LoVo (cell line): ENCODE measurements at places on chromosomes 13 and 19.
A peak's percentile ranks its signal among the peaks of the same experiment; 100 is the strongest.

DNA sequence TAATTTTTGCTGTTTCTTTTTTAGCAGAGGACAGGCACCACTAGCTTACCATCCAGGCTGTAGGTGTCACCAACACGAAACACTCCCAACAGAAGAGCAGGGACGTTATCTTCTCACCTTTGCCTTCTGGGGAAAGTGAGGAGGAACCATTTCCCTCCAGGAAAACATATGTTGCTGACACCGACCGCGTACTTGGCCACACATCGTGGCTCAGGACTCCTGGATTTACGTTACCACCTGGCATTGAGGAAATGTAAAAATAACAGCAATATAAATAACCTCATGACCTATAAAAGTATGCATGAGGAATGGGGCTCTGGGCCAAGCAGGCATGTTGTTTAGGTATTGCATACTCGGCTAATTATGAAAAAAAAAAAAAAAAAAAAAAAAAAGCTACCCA, 525.1 kb downstream of the MYO16 start:
- no peak for DNase-seq

GRCh38 chr13:21757763-21758162, 86.9 kb downstream of the FGF9 start:
- no peak for DNase-seq

GRCh38 chr13:82878536-82878935, 1003.7 kb downstream of the SLITRK1 start:
- no peak for DNase-seq

DNA sequence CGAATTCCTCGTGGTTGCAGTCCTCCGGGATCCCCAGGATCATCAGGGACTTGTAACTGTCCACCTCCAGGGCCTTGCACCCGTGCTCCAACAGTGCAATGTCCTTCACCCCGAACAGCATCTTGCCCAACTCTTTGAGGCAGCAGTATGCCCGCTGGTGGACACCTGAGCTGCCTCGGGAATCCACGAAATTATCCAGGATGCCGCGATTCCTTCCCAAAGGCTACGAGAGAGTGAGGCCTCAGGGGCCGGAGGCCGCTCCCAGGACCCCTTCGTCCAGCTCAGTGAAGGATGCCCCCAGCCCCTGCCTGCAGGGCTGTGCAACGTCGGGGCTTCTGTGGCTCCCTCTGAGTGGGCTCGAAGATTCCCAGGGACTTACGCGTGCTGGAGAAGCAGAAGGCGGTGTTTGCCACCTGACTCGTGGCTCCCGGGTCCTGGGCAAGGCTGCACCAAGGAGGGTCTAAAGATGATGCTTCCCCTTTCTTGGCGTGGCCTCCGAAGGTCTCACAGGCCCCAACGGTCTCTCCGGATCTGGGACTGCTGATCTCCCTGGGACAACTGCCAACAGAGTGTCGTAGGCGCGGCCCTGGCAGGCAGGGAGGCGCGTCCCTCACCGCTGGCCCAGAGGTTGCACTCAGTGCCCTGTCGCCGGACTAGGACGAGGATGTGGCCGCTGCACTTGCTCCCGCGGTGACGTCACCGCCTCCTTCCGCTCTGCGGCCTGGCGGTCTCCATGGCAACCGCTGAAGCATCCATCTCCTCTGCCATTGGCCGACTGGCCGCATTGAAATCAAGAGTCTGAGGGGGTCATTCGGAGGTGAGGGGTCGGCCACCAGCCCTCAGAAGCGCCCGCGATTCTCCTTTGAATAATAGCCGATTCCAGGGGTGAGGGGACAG, at the start of gene PNMA8C:
Gene PNMA8C (minus strand): TSS at position 698 of the 897 bp plus-strand sequence. CDS start 577 bp downstream, at position 121.
- peak; percentile 13 for DNase-seq

DNA sequence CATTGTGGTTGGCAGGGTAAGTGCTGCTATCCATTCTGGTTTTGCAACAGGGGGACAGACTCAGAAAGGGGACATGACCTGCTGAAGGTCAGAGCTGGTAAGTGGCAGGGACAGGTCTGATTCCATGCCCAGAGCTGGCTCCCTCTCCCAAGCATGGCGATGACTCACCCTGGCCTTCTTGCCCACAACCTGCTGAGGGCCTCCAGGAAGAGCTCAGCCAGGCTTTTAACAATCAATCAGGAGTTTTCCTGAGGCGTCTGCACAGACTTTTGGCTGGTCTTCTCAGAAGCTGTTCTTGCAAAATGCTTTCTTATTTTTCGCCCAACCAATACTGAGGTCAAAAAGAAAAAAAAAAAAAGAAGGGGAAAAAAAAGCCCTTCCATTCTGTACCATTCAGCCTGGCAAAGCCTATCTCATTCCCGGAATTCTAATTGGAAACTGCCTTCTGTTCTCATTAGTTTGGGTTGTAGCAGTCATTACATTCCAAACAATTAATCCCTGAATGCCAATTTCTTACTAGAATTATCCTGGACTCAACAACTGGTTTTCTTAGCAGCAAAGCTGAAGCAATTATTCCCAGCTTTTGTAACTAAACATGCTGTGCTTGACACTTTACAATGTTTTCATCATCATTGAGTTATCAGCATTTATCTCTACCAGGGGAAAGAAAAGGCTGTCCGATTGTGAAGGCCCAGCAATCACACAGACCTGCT, 17.7 kb downstream of the SIAH3 start:
- peak; percentile 23 for DNase-seq

DNA sequence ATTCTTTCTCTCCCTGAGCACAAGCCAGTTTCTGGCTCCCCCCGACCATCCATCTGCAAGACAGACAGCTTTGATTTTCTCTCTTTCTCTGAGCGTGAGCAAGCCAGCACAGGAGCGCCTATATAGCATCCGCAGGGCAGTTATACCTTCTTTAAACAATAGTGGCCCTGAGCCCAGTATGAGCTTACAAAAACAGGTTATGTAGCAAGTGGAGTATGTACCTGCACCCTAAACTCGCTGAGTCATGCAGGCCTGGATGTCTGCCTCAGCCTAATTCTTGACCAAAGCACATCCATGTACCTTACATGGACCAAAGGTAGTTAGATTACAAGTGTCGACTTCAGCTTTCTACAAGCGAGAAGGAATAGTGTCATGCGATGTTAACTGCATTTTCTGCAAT, 61.7 kb downstream of the RAP2A start:
- DNase-seq: no peak

GRCh38 chr19:2650515-2650914, 52.0 kb downstream of the GNG7 start:
- no peak for DNase-seq

DNA sequence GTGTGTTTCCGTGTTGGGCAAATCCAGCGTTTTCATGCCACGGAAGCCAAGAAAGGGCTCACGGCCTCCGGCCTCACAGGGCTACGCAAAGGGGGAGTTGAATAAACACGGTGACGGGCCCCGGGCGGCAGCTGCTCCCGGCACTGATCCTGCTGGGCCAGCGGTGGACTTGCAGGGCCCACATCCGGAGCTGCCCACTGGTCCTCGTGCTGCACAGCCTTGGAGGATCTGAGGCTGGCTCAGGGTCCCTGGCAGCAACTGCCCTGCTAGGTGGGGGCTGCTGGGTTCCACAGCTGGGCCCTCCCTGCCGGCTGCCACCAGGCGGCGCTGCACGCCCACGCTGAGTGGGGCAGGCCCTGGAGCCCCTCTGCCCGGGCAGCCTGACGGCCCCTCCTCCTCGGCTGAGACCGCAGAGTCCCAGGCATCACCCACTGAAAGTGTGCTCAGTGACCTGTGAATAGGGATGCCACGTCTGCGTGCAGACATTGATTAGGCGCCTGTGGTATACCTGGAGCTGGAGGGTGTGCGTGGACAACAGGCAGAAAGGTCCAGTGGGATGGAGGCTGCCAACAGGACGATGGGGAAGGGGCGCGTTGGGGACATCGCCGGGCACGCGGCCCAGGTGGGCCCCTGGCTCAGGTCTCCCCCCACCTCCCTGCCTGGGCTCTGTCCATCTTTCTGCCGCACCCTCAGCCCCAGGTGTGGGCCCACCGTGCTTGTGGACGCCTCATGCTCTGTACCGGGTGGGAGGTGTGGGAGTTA, 5.3 kb upstream of the HCN2 start:
- DNase-seq: no peak

- DNase-seq: no peak
Measured at GRCh38 chr13:41500511-41500910, 43.2 kb downstream of the RGCC start.

DNA sequence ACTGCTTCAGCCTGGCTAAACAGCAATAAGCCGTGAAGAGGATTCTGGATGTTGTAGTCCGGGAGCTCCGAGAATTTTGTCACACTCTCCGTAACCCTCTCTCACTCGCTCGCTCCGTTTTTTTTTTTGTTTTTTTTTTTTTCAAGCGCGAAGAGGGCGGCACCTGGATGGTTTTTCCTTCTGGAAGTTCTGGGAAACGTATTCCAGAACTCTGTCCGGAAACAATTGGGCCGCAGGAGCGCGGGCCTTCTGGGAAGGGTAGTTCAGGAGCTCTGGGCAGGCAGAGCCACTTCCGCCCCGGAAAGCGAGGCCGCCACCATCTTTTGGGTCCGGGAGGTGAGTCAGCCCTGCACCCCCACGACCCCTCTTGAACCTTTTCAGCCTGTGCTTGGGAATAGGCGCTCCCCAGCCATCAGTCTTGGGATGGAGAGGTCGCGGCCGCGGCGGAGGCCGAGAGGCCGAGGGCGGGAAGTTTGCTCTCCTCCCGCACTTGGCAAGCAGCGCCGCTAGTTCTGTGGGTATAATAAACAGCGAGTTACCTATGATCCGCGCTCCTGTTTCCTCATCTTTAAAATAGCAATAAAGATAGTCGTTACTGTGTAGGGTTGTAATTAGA, at the start of gene ZNF227:
Gene ZNF227 (plus strand): TSS at position 283 of the 616 bp plus-strand sequence. CDS start 5,261 bp downstream, outside the sequence.
- peak; percentile 86 for DNase-seq

- no peak for DNase-seq
Measured at GRCh38 chr13:106139942-106140341, 395.5 kb downstream of the EFNB2 start.

DNA sequence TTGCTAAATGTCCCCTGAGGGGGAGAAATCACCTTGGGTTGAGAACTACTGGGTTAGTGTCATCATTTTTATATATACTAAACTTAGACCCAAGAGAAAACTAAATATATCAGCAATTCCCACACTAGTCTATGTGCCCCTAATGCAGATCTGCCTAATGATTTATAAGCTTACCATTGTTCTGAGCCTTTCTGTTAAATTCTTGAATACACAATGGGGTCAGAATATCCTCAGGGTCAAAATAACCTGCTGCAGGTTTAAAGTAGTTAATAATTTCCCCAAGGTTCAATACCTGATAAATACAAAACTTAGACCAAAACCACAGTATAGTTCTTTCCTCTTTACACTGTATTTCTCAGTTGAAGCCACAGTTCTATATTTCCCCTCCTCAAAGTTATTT, 4.6 kb downstream of the VWA8 start:
- no peak for DNase-seq

GRCh38 chr13:101393140-101393539, 23.2 kb downstream of the NALCN start:
- DNase-seq: no peak

GRCh38 chr19:34904664-34905527, 21.8 kb upstream of the ZNF30 start:
- DNase-seq: no peak

GRCh38 chr13:44764302-44764692, 188.2 kb upstream of the TSC22D1 start:
- peak; percentile 31 for DNase-seq

DNA sequence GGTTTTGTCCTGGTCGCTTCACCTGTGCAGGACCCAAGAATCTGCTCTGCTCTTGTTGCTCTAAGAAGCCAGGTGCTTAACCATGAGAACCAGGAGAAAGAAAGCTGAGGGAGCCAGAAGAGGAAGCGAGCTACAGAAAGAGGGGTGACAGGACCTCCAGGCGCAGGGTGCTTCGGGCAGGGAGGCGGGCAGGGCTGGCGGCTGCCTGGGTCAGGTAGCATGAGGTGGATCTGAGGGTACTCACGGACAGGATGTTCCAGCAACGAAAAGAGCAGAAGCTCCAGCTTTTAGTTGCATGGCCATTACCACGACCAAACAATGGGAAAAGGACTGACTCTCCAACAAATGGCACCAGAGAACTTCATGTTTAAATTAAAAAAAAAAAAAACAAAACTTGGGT, 59.9 kb downstream of the ZNF724 start:
- DNase-seq: no peak

- peak; percentile 73 for DNase-seq
Measured at GRCh38 chr19:38233740-38234251, 9.8 kb upstream of the DPF1 start.

DNA sequence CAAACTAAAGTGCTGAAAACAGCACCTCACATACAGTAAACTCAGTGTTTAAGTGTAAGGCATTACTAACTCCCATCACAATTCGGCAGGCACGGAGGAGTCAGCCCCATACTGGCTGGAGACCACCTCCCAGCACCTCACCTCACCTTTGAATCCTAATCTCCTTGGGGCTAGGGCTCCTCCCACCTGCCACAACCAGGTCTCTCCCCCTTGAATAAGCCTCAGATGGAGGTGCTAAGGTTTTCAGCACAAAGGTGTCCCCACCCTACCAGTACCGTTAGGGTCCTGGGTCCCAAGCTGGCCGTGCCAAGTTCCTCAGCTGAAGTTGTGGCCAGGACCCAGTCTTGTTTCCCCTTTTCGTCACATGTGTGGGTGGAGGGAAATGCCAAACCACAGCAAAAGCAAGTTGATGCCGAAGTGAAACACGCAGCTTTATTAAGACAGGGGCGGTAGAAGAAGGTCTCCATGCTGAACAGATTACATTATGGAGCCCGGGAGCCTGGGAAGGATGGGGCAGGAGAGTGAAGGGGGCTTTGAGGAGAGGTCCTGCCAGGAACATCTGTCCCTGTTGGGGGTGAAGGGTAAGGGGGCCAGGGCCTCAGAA, at the start of gene IGFLR1:
Gene IGFLR1 (minus strand): TSS at position 332 of the 604 bp plus-strand sequence. CDS start 1,272 bp downstream, outside the sequence.
- DNase-seq: no peak

- no peak for DNase-seq
Measured at GRCh38 chr19:30492586-30493270, 120.5 kb downstream of the ZNF536 start.

DNA sequence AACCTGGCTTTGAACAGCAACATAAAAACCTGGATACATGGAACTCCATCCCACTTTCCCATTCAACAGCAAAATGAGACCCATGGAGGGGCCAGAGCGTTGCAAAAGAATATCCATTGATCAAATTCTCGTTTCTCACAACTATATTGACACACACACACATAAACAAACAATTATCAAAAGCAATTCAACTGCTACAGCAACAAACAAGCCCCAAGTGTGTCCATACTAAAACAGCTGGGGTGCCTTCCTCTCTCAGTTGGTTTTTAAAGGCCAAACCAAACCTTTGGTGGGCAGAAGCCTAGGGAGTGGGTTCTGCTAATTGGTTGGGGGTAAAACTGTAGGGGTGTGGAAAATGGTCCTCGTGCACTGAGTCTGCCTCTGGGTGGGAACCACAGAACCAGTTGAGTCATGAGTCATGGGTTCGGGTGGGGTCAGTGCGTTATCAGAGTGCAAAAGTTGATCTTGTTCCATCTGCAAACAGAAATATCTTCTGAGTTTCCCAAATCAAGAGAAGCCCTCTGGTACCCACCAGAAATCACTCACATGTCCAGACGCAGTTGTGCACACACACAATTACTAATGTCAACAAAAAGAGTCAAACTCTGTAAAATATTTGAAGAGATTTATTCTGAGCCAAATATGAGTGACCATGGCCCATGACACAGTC, 18.5 kb downstream of the GPR42 start:
- peak; percentile 41 for DNase-seq

- no peak for DNase-seq
Measured at GRCh38 chr13:94974015-94974951, 261.9 kb upstream of the SOX21 start.
